ENCODE measurements at places on chromosomes 4 and X. TPM values are rescaled to one million over a fixed set of nuclear protein-coding genes. Genes with fewer than 3 reads are reported as not detected.

DNA sequence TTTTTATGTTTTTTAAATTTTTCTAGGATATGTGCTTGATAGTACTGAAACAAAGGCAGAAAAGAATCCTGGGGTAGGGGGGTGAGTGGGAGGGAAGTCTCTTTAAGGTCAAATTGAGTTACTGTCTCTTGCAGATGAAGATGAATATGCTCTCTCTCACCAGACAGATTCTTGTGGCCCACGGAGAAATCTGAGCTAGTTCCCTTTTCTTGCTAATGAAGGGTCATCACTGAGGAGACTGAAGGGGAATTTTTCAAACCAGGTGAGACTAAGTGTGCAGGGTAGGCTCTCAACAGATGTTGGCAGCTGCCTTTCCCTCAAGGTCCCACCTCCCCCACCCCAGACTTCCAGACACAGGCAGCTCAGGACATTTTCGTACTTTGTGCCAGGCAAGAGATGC lies 21.5 kb downstream of the FAM9C start:
- H3K36me3 ChIP-seq, result no peaks in the 10 kb centered on the region
- no peak overlapping the region for H3K27ac ChIP-seq
- no peaks in the 10 kb centered on the region for H3K27me3 ChIP-seq
- H3K4me1 ChIP-seq, result no peaks in the 10 kb centered on the region
- H3K4me3 ChIP-seq, result no peak overlapping the region

- H3K4me1 ChIP-seq, result no peaks in the 10 kb centered on the region
- H3K4me3 ChIP-seq, result no peak overlapping the region
- no peak overlapping the region for H3K27ac ChIP-seq
- no peak for DNase-seq
- H3K27me3 ChIP-seq, result no peaks in the 10 kb centered on the region
Observed at GRCh38 chr4:163157157-163157556, 9.5 kb downstream of the NAF1 start.

DNA sequence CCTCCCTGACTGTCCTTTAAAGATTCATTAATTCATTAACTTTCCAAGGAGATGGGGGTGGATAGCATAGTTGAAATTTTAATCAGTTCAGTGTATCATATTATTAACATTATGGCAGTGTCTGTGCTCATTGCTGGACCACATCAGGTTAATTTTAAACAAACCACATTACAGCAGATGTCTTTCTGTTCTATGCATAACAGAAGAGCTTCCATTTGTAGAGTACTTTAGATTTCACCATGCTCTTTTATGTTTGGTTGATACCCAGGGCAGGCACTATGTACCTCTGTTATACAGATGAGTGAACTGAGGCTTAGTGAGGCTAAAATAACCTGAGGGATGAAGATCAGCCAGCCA lies 41.1 kb downstream of the AFF2 start:
- peaks cover 5% of the 10 kb centered on the region for H3K4me1 ChIP-seq
- no peak for DNase-seq
- no peaks in the 10 kb centered on the region for H3K36me3 ChIP-seq
- no peak overlapping the region for H3K4me3 ChIP-seq

DNA sequence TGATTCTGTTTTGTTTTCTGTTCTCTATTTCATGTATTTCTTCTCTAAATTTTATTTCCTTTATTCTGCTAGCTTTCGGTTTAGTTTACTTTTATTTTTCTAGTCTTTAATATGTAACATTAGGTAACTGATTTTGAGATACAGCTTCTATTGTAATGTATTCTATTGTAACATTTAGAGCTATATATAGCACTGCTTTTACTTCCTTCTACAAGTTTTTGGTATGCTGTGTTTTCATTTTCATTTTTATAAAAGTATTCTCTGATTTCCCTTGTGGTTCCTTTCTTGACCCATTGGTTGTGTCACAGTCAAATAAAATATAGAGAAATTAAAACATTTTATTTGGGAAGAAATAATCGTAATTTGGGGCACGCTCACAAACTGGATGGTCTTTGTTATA lies 13.9 kb upstream of the CT47A1 start:
- H3K4me1 ChIP-seq, result no peaks in the 10 kb centered on the region
- no peak overlapping the region for H3K4me3 ChIP-seq
- no peak for DNase-seq
- H3K27ac ChIP-seq, result no peak overlapping the region

DNA sequence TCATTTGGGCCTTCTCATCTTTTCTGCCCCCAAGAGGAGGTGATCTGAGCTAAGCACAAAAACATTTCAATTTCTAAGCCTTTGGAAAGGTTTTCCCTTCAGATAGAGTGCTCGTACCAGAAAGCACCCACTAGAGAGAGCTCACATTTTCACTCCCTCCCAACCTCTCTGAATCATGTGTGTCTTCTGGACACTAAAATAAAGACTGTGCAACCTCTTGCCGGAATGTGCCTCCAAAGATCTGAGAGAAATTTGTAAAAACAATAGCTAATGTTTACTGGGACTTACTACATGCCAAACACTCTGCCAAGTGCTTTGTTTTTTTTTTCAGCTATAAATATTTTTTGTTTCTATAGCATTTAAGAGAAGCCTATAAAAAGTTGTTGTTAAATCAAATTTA lies 120.6 kb upstream of the LNX1 start:
- DNase-seq, result no peak
- peaks cover 2% of the 10 kb centered on the region for H3K27me3 ChIP-seq
- H3K36me3 ChIP-seq, result no peaks in the 10 kb centered on the region
- H3K4me3 ChIP-seq, result no peak overlapping the region

Gene GPRASP2
- 24.6 TPM for total RNA-seq

Gene CT47B1
- total RNA-seq, result not detected

Gene ETDA
- total RNA-seq, result not detected

Gene DKK2
- not detected for total RNA-seq

All from glutamatergic neuron (in vitro differentiated cells).